ENCODE measurements at places on chromosomes 1 and 21.

DNA sequence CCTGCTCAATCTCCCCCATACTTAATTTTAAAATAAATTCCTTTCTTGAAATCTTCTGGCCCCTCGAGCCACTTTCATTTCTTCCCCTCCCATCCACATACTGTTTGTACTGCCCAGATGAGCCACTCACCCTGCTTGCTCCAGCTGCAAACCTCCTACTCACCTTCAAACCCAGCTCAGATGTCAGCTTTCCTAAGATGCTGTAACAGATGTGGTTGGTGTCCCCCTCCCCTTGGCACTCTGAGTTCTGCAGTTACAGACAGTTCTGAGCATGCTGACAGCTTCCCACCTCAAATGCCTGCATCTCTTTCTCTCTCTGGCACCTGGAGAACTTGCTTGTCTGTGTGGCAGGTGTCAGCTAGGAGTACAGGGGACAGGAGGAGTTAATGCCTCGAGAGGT lies 106.7 kb downstream of the PTPRU start:
- no peak for DNase-seq

DNA sequence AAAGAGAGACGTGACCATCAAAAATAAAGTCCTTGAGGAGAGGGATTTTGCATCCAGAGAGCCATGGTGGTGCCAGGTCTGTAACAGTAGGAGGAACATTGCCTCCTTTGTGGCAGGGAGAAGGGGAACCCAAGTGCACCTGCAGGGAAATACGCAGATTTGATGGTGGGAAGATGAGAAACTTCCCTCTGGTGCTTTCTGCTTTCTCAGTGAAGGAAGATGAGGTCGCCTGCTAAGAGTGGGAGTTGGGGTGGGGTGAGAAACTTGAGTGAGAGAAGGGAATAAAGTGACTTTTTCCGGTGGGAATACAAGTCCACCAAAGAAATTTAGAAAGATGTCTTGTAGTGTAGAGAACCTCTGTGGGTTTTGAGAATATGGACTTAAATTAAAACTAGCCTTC lies 9.1 kb downstream of the PLA2G4A start:
- DNase-seq, result no peak

DNA sequence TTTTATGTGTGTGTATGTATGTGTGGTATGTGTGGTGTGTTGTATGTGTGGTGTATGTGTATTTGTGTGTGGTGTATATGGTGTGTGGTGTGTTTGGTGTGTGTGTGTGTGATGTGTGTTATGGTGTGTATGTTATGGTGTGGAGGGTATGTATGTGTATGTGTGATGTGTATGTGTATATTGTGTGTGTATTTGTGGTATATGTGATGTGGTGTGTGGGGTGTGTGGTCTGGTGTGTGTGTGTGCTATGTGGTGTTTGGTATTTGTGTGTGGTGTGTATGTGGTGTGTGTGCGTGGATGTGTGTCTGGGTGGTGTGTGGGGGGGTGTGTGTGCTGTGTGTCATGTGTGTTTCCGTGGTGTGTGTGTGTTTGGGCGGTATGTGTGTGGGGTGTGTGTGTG lies 59.3 kb downstream of the SH3BGR start:
- no peak for DNase-seq

- peak; percentile 14 for DNase-seq
These were observed at the start of gene IVL for GRCh38 chr1:152907686-152908601. Gene IVL (plus strand): TSS chr1:152908546. CDS start chr1:152909798, 1,252 bp downstream.

DNA sequence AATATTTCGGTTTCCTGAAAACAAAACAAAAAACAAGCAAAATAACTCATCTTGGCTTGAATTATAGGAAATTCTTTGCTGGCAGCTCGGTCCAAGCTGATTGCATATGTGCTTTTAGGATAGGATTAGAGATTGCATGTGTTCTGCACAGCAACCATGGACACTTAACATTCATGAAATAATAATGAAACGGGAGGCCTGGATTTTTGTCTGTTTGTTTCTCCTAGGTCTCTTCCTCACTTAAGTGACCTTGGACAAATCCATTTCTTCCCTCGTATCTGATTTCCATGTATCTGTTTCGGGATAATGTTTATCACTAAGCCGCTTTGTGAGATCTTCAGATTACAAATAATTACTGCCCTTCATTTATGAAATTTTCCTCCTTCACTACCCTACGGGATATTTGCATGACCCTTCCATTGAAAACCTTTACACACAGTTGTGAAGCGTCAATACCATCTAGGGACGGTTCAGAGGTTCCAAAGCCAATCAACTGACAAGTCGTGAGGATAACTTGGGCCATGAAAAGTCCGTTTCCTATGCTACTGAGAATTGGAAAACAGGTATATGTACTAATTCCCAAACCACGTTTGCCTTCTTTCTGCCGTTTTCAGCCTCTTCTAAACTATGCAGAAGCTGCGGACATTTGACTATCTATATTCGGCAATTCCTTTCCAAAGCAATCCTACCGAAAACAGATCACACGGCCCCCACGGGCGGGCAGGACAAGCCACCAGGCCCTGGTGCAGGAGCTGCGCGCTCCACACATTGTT lies 1.3 kb upstream of the H3-3A start:
- DNase-seq, result no peak

- DNase-seq, result no peak
These were observed 226.2 kb downstream of the AKT3 start for GRCh38 chr1:243623841-243624240.

DNA sequence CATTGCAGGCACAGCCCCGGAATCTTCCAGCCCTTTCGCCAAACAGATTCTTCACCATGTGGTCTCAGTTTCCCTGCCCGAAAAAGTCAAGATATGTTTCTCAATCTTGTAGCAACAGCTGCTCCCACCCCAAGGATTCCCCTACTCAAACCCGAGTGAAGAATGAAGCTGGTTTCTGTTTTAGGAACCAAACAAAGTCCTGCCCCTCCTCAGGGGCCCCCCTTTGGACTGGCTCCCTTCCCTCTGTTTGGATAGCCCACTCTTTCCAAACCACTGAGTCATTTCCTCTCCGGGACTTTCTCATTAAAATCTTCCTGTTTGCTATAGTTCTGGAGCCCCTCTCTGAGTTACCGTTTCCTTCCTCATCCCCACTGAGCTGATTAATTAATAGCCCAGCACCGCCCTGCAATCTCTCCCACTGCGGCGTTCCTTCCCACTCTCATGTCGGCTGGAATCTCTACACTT lies 100.9 kb downstream of the TSEN15 start:
- DNase-seq, result no peak

DNA sequence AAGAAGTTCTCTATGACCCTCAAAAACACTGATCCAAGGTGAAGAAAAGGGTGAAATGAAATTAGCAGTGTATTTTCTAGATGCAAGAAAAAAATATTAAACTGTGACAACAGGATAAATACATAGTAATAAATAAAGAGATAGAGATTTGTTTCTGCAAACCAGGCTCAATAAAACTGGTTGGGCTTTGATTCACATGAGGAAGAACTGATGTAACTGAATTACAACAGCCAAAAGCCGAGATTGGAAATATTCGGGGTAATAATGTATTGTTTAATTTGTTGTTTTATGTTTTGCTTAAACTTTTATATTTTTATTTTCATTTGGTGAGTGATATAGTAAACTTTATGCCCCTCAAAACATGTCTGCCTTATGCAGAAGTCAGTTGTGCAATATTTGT lies 285.0 kb downstream of the BRINP3 start:
- DNase-seq, result no peak

DNA sequence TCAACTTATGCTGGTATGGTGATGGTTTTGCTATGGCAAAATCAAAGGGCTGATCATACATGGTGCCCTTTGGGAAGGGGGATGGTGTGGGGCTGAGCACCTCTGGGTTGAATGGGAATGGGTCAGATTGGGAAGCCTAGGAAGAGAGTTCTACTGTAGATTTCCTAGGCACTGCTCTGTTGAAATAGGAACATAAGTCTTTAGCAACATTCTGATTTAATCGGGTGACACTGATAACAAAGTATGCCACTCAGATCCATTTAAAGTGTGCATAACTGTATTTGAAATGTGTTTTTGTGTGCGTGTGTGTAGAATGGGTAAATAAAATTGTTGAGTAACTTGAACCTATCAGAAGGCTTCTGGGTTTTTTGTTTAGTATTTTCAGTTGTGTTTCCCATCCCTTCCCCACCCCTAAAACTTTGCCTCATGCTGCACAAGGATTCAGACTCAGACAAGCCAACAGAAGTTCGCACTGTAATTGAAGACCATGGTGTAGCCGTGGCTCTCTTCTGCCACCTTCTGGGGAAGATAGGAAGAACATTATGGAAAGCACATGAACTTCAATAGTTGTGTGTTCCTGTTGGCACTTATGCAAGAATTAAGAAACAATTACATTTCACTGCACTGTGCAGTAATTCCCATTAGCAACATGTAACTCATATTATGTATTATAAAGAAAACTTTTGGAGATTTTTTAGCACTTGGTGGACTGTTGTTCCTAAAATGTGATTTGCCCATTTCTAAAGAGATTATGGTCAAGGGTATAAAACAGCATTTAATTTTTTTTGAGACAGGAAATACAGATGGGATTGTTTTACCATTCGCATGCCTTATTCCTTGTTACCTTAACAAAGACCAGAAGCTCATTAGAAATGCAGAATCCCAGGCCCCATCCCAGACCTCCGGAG lies 10.9 kb upstream of the C4BPB start:
- DNase-seq, result peak; percentile 38

DNA sequence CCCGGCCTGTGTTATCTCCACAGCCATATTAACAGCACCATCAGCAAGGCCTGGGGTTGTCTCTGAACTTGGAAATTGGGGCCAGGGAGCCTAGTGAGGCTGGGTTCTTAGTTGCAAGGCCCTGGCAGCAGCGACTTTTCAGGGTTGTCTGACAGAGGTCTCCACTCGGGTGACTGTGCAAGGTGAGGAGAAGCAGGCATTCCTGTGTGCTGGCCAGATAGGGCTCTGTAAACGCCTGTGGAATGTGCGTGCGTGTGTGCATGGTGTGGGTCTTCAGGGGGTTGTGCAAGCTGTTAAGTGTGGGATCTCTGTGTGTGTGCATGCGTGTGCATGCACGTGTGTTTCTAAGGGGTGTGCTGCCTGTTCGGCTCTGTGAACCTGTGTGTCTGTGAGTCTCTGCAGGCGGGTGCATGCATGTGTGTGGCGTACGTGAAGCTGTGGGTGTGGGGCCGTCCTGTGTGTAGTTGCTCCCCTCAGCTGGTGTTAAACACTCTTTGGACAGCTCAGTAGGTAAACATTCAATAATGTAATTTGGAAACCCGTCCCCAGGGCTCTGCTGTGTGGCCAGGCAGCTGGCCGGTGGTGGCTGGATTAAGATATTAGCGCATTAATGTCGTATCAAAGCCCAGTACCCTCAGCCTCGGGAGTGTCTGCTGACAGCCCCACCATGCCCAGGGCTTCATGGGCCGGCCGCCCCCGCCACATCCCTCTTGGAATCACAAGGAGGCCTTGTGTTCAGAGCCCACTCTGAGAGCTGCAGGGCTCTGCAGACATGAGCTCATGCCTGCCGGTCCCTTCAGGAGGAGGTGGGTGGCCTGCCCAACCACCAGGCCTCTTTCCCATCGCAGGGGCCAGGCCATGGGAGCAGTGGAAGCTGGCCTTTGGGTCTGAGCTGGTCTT lies 189.9 kb downstream of the FOXD2 start:
- no peak for DNase-seq

DNA sequence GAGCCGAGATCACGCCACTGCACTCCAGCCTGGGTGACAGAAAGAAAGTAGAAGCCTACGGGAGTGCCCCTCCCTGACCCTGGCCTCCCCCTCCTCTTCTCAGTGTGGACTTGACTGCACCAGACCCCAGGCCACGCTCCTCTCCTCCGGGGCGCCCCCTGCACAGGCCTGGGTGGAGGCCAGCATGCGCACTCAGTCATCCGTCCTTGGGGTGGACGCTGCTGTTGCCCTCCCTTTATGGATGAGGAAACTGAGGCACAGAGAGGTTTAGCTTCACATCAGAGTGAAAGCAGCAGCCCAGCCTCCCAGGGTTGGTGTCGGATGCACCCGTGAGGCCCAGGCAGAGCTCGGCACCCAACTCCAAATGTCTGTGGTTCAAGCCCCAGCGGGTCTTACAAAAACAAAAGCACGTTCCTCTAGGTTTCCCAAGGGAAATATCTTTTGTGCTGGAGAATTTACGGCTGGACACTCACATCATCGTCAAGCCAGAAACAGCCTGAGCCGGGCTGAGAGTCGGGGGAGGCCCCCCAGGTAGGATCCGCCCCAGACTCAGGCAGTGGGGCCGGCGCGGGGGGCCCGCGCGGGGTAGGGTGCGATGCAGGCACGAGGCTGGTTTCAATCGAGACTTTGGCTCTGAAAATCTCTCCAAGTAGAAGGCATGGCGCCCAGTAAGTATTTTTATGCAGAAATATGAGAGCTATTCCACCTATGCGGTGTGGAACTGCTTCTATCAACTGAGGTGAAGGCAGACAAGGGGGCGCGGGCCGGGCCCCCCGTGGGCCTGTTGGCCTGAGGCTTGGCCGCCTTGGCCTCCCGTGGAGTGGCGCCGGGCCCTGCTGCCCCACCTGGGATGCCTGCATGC lies 36.6 kb downstream of the MORN1 start:
- no peak for DNase-seq

DNA sequence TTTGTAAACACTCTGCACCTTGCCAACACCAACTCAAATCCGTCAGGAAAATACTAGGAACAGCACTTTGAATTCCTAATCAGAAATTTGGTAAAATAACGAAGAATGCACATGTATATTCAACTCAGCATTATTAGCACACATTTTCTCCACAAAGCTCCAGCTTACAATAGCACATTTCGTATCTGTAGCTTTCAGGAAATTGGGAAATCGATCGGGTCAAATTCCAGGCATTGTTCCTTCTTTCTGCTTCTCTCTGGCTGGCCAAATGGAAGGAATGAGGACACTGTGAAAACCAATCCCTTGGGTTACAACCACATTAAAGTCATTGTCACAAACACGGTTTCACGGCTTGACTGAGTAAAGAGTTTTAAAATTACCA lies 58.6 kb downstream of the NPHP4 start:
- no peak for DNase-seq

DNA sequence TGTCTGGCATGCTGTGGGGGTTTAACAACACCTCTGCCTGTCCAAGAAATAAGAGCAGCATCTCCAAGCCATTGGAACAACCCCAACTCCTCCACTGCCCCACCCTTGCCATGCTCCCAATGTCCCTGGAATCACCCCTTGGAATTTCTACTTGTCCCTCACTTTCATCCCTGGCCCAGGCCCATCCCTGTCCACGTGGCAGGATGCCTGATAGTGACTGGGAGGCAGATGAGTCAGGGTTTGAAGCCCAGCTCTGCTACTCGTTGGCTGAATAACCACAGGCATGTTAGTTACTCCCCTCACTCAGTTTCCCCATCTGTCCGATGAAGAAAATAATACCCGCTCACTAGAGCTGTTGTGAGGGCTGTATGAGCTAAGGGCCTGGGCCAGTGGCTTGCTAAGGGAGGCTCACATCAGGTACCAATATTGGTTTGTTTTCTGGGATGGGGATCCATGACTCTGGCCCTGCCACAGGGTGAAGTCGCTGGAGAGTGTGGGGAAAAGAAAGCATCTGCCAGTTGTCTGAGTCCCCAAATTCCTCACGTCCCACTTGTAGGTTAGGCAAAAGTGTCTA lies 99.4 kb upstream of the TLR5 start:
- no peak for DNase-seq

GRCh38 chr1:115744646-115745275 lies 23.8 kb downstream of the CASQ2 start:
- DNase-seq, result no peak

Measured in kidney epithelial cell (primary cell).